Testis (tissue), 5 donors: ENCODE measurements at places on chromosomes 12 and 14.

GRCh38 chr12:51033048-51033447 is 6.9 kb upstream of the SLC11A2 start:
- no peak overlapping the region for H3K4me3 ChIP-seq
- H3K27me3 ChIP-seq: no peaks in the 10 kb centered on the region
- DNase-seq: no peak
- no peak overlapping the region for H3K27ac ChIP-seq
- no peaks in the 10 kb centered on the region for H3K4me1 ChIP-seq
- no peaks in the 10 kb centered on the region for H3K36me3 ChIP-seq

DNA sequence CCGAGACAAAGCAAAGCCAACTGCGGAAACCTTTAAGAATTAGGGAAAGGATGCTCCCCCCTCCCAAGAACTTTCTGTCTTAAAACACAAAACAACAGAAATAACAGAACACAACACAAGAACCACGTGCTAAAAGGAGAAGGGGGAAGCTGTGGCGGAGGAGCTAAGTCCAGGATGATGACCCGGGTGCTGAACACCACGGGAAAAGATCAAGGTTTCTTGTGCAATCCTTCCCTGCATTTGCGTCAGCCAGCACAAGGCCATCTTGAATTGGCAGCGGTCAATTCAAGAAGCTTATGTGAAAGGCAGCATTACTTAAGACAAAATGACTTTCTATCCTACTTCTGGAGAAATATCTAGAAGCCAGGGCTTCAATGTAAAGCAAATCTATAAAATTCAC is 11.0 kb upstream of the CREBL2 start:
- no peak overlapping the region for H3K27ac ChIP-seq
- H3K36me3 ChIP-seq: no peaks in the 10 kb centered on the region
- H3K27me3 ChIP-seq: no peaks in the 10 kb centered on the region
- peak; percentile 31 for DNase-seq
- no peak overlapping the region for H3K4me3 ChIP-seq

- H3K27ac ChIP-seq: no peak overlapping the region
- H3K36me3 ChIP-seq: no peaks in the 10 kb centered on the region
- H3K4me1 ChIP-seq: no peaks in the 10 kb centered on the region
- H3K27me3 ChIP-seq: no peaks in the 10 kb centered on the region
These were observed 72.5 kb upstream of the DUSP6 start for GRCh38 chr12:89424846-89425245.

GRCh38 chr12:67433385-67434175 is 164.4 kb downstream of the CAND1 start:
- H3K27me3 ChIP-seq: no peaks in the 10 kb centered on the region
- DNase-seq: no peak
- H3K27ac ChIP-seq: no peak overlapping the region
- no peaks in the 10 kb centered on the region for H3K36me3 ChIP-seq

GRCh38 chr12:779745-780734 is 27.7 kb downstream of the WNK1 start:
- no peak overlapping the region for H3K27ac ChIP-seq
- H3K27me3 ChIP-seq: no peaks in the 10 kb centered on the region
- peaks cover 21% of the 10 kb centered on the region for H3K4me1 ChIP-seq
- H3K4me3 ChIP-seq: no peak overlapping the region
- no peak for DNase-seq

GRCh38 chr12:72053604-72054003 is 115.0 kb downstream of the TPH2 start:
- no peaks in the 10 kb centered on the region for H3K36me3 ChIP-seq
- H3K27me3 ChIP-seq: no peaks in the 10 kb centered on the region
- no peaks in the 10 kb centered on the region for H3K4me1 ChIP-seq
- no peak overlapping the region for H3K27ac ChIP-seq
- H3K4me3 ChIP-seq: no peak overlapping the region
